ENCODE measurements at places on chromosomes 12 and 14.

DNA sequence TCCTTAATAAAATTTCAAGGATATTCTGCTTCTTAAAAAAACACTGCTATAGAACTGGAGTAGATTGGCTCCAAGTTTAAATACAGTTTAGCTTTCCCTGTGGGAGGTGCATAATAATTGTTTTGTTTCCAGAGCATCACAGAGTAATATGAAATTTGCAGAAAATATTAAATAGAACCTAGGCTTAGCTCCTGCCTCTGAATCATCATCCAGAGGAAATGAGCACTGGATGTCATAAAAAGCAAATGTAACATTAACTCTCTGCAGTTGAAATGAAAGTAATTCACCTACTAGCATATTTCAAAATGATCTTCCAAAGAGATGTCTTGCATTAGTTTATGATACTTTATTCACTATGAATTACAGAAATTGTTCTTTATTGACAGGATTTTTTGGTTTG is 769.8 kb downstream of the C12orf50 start:
- no peak for DNase-seq

GRCh38 chr12:130198026-130198662 is 35.9 kb downstream of the FZD10 start:
- DNase-seq, result no peak

GRCh38 chr12:49253033-49253623 is 11.8 kb upstream of the TUBA1C start:
- DNase-seq, result peak; percentile 67

DNA sequence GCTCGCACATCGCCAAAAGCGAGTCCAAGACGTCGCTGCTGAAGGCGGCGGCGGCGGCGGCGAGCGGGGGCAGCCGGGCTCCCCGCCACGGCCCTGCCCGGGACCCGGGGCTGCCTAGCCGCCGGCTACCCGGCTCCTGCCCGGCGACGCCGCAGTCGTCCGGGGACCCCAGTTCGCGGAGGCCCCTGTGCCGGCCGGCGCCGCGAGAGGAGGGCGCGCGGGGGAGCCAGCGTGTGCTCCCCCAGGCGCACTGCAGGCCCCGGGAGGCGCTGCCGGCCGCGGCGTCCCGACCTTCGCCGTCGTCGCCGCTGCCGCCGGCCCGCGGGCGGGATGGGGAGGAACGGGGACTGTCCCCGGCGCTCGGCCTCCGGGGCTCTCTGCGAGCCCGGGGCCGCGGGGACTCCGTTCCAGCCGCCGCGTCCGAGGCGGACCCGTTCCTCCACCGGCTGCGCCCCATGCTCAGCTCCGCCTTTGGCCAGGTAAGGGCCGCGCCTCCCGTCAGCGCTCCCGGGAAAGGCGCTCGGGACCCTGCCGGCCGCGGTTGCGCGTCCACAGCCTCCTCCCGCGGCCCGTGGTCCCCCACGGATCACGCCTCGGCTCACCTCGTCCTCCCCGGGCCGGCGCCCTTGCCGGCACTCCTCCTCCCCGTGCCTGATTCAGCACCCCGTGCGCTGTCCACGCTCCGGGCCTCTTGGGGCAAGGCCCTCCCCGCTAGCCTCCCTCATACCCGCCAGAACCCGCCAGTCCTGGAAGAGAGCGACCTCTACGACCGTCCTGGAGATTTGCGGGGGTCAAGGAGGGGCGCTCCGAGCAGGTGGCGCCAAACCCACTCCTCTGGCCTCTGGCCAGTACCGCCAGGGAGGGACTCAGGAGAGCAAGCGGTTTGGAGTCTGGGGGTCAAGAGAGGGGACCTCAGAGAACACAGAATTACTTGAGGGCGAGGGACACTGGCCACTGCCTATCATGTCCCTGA is 721 bp downstream of the CABP1 start:
- DNase-seq, result no peak

- peak; percentile 86 for DNase-seq
These were observed 113.9 kb upstream of the DYRK2 start for GRCh38 chr12:67534681-67535080.

DNA sequence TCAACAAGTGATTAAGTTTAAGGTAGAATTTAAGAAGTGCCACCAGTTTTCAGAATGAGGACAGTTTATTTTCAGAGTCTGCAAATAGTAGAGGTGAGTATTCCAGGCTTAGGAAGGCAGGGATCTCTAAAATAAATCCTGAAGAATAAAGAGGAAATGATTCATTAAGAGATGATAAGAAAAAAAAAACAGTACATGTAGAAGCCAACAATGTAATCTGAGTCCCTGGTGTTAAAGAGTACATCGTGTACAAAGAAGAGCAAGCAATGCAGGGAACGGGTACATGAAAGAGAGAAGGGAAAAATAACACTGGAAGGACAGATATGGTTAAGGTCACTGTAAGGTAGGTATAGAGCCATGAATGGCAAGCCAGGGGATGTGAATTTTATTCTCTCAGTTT is 95.2 kb upstream of the FOXG1 start:
- peak; percentile 18 for DNase-seq

All from A172 (cell line).